ENCODE measurements at places on chromosomes 16 and 17.

GRCh38 chr17:44829523-44830358 lies at the start of gene GJC1:
Gene GJC1, minus strand, starts transcription at chr17:44830287. Its CDS starts 24,470 bp downstream, at chr17:44805817.
- DNase-seq = no peak

DNA sequence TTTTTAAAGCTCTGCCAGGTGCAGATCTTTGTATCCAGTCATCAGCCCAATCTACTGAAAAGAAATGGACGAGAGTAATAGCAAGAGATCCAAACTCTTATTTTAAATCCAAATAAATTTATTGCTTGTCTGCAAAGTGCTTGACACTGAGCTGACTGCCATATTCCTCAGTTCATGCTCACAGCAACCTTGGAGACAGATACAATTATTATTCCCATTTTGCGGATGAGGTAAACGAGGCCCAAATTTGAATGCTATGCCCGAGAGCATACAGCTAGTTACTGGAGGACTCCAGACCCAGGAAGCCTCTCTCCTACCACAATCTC lies 620 bp downstream of the NOB1 start:
- no peak for DNase-seq

- DNase-seq = no peak
Measured at GRCh38 chr17:29694918-29695563, 72.3 kb upstream of the CORO6 start.

DNA sequence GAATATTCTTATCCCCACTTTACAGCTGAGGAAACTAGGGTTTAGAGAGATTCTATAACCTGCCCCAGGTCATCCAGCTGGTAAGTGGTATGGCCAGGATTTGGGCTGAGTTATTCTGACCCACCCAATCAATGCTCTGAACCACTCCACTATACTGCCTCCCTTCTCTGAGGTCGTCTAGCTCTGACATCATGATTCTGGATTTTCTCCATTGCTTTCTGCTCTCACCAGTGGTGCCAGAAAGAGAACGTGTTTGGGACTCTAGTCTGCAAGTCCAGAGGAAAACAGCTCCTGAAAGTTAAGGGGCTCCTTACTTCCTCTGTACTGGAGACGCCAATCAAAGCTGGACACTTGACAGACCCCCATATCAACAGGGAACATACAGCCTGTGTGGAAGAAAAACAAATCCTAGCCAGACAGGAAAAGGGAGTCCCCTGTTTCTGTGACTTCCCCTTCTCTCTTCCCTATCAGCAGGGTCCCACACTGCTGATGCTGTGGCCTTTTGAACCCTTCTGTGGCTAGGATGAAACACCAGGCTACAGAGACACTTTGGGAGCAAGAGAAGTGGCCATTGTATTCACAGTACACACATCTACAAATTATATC lies 6.0 kb upstream of the EZH1 start:
- peak; percentile 28 for DNase-seq

GRCh38 chr16:87447323-87447722 lies 45.5 kb downstream of the ZCCHC14 start:
- no peak for DNase-seq

DNA sequence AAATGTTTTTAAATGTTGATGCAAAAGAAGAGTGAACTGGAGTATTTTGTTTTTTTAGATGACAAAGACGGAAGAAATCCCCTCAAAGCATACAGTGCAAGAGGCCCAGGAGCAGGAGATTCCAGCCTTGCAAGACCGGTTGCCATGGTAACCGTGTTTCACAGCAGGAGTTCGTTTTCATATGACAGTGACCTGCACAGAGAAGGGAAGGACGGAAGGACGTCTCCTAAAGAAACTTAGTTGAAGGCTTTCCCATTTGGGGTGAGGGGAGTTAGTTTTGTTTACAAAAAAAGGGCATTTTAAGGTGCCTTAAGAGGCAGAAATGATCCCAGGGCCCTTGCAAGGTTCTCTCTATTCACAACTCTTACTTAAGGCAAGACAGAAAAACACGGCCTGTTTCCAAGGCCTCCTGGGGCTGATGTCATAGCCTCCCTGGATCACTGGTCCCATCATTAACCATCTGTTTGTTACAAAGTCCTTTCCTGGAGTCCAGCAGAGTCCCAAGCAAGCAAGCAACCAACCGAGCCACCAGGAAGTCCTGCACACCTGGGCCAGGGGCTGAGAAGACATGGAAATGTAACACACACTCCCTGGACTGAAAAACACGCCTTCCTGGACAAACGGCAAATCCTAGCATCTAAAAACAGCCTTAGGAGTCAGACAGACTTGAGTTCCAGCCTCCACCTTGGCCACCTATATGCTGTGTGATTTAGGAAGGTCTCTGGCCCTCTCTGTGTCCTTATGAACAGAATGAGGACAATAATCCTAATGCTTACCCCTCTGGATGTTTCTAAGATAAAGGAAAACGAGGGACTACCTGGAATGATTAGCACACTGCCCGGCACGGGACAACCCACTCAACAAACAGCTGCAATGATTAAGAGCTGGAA lies 30.3 kb upstream of the RPH3AL start:
- DNase-seq = no peak

DNA sequence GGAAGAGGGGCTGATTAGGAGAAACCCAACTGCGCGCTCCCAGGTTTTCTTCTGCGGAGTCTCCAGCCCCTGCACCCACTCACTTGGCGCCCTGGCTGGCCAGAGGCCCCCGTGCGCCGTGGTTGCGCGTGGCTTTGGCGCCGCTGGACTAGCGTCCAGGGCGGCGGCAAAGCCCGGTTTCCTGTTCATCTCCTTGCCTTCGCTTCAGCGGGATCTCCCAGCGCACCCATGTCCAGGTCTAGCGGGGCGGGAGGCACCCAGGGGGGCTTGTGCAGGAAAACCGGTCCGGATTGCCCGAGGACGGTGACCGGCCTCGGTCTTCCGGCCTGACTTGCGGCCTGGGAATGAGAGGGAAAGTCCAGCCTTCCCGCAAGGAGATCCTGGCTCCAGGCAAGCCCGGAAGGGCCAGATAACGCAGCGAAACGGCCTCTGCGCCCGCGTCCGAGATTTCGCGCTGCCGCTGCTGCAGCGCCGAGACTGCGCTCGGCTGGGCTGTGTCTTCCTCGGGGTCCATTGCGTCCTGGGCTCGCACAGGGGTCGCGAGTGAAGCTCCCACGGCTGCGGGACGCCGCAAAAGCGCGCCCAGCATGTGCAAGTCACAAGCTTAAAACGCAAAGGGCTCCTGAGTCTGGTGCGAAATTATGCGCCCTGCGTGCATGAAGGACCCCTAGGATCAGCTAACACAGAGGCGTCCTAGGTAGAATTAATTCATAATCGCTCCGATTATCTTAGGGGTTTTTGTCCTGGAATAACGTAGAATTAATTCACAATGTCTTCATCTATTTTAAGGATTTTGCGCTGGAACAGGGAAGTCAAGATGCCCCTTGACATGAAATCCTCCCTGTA lies 5.7 kb downstream of the FOXF1 start:
- no peak for DNase-seq

DNA sequence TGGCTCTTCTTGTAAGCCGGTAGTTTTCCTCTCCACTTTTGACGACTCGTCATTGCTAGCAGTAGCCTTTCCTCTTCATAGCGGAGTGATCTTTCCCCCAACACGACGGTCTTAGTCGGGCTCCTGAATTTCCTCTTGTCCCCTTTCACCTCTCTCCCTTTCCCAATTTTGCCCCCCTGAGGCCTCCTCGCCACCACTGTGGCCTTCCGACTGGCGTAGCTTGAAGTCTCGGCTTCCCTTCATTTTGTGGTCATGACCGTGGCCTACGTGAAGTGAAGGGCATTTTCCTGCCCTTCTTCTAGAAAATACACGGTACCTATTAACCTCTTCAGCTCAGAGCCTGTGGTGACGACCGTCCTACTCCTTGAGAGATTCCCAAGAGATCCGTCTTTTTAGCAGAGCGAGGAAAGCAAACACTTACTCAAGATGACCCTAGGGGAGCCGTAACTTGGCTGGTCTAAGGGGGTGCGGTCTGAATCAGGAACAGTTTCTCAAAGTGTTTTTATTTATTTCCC lies 787 bp downstream of the PRKAR1A start:
- peak; percentile 17 for DNase-seq

GRCh38 chr17:76995387-76996105 lies 127.3 kb downstream of the MGAT5B start:
- no peak for DNase-seq

DNA sequence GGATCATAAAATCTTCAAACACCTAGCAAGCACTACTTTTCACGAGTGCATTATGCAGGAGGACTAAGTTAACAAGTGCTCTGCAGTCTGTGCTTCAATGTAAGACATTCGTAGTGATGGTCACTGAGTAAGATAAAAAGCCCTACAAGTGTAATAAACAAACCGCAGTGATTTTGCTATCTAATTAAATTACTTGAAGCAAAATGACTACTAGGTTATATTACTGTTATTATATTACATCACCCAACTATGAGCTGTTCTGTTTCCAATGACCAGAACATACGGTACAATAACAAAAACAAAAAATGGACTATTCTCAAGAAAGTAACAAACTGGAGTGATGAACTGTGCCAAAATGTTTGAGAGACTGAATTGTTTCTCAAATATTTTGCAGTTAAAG lies 11.2 kb downstream of the KLHL10 start:
- no peak for DNase-seq

DNA sequence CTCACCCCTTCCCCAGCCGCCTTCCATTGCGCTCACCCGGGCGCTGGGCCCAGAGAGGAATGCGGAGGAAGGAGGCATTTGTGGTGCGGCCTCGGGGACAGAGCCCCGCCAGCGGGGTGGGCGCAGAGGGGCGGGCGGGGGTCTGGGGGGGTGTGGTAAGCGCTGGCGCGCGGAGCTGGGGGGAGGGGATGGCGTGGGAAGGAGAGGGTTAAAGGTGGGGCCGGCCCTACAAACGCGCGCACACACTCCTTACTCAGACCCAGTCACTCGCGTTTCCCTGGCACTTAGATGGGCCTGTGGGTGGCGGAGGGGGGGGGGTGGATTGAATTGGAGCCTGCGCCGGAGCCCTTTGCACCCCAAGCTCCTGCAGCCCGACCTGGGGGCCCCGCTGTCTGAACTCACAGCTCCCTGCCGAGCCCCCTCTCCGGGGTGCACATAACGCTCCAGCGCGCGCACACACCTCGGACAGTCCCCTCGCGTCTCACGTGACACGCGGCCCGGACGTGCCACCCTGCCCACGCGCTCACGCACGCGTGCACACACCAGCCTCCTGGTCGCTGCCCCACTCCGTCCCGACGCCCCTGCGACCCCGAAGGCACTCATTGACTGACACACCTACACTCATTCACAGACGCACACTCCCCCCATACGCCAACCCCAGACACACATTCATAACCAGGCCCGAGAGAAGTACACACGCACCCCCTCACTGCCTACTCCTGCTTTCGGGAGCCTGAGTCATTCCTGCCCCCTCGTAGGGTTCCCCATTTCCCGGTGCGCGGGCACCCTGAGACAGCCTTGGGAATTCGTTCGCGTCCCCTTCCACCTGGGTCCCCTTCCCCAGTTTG lies 844 bp downstream of the TBKBP1 start:
- no peak for DNase-seq

DNA sequence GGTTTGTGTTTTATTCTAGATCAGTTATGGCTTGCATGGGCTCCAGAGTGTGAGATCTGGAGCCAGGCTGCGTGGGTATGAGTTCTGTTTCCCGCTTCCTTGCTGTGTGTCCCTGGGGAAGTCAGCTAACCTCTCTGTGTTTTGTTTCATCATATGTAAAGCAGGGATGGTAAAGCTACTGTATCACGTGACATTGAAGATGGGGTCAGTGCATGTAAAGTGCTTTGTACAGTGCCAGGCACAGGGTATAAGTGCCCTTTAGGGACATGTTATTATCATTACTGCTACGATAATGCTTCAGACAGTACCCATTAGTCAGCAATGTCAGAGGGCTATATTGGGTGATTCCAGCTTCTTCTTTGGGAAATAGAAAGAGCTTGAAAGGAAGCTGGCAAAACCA lies 186.2 kb downstream of the FOXL1 start:
- no peak for DNase-seq

- no peak for DNase-seq
Measured at GRCh38 chr17:28372203-28372944, 880 bp downstream of the SARM1 start.

- no peak for DNase-seq
Measured at GRCh38 chr16:71687861-71688260, 36.6 kb downstream of the PHLPP2 start.

DNA sequence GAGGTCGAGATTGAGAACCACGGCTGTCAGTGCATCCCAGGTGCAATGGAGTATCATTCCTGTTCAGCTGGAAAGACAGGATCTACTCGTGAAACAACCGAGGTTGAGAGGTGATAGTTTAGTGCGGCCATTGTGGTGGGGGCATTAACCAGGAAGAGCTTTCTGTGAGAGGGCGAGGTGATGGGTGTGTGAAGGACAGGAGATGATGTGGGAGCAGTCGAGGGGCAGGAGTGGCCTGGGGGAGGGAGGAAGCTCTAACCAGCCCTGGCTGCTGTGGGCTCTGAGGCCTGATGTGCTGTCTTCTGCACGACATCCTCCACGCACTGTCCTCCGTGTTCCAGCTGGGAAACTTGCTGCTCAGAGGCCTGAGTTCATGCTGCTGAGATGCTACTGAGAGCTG lies 22.0 kb downstream of the GOSR2 start:
- DNase-seq = no peak

DNA sequence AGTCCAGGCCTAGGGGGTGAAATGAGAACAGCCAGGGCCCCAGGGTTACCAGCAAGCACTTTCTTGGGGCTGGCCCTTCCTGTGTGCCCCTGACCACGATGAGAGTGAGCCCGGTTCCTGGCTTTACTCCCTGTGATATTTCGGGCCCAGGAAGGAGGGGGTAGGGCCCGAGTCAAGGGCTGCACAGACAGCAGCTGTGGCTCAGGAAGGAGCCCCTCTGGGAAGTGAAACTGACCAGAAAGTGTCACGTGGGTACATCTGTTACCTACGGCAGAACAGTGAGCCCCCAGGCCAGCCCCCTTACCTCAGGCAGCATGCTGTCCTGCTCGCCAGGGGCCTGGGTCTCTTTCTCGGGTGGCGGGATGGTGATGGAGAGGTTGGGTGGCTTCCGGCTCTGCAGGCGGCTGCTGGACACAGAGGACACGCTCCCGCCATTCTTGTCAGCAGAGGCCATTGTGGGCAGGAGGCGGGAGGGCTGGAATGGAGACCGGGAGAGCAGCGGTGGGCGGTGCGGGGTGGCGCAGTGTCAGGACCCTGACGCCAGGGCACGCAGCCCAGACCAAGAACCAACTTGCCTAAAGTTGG lies 13.8 kb downstream of the AANAT start:
- DNase-seq = no peak

GRCh38 chr16:10641953-10642949 lies 52.5 kb downstream of the TEKT5 start:
- peak; percentile 59 for DNase-seq

- no peak for DNase-seq
Measured at GRCh38 chr16:5333991-5334390, 236.4 kb upstream of the EEF2KMT start.

DNA sequence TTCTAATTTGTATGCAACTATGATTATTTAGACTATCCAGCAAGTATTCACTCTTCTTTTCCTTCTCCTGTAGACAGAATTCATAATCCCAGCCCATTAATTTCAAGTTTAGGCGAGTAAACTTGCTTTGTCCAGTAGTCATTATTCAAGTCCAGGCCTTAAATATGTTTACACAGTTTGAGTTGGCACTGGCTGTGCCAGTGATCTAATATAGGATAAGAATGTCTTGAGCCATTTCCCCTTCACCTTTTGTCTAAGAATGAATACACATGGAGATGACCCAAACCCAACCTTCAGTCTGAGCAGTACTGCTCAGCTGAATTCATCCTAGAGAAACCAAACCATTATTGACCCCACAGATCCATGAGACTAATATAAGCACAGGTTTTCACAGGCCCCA lies 930.4 kb upstream of the CDH8 start:
- DNase-seq = no peak

GRCh38 chr16:68190736-68191510 lies 45.0 kb downstream of the ESRP2 start:
- no peak for DNase-seq

Data from hematopoietic multipotent progenitor cell treated with erythropoietin and hydrocortisone succinate and interleukin-3 and kit ligand, for 8 days (in vitro differentiated cells).